ENCODE measurements at places on chromosomes 2 and 18.

GRCh38 chr2:39881494-39881893 lies 102.4 kb upstream of the THUMPD2 start:
- no peak for DNase-seq

DNA sequence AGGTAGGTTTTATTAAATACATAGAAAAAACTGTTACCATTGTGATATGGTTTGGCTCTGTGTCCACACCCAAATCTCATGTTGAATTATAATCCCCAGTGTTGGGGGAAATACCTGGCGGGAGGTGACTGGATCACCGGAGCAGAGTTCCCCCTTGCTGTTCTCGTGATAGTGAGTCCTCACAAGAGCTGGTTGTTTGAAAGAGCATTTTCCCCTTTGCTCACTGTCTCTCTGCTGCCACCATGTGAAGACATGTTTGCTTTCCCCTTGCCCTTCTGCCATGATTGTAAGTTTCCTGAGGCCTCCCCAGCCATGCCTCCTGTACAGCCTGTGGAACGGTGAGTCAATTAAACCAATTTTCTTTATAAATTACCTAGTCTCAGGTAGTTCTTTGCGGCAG lies 352.7 kb upstream of the SLC39A10 start:
- DNase-seq = no peak

GRCh38 chr18:35241448-35241804 lies 592 bp downstream of the ZNF397 start:
- DNase-seq = no peak

GRCh38 chr2:177577075-177577474 lies 184.5 kb downstream of the AGPS start:
- DNase-seq = no peak

DNA sequence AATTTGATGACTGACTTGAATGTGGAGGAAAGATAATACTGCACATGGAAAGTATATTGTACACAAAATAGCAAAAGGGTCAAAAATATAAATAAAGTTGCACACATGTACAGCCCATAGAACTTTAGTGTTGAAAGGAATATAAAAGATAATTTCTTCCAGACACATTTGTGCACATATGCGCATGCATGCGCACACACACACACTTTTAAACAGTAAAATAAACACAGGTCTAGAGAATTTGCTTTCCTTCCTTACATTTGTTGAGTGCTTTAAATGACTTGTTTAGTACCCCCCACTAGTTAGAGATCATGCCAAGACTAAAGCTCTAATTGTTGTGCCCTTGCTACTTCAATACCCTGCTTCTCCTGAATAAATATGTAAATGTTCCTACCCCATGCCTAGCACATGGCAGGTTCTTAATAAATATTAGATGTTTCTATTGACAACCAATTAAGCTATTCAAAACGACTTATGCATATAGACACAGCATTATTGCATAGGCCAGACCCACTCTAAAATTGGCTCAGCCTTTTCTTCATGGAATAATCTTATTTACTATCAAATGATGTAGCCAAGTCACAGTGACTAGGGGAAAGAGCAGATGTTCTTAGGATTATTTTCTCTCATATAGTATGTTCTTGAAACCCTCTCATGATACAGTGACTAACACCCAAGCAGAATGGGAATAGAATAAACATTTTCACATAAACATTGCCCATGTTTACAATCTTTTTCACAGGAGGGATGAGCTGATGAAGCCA lies 165.5 kb upstream of the ACVR2A start:
- no peak for DNase-seq

DNA sequence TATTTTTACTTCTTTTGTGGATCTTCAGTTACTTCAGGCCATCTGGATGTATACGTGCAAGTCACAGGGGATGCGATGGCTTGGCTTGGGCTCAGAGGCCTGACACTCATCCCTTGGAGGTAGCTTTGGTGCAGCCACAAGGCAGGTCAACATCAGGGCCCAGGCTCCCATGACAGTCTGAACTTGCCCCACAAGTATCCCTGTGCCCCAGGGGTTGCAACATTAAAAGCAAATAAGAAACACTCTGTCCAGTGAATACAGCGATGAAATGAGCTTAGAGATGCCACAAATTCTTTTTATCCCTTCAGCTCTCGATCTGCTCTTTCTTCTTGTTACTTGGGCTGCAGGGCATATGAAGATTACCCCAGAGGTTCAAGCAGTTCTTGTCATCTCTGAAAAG lies 13.0 kb upstream of the CXCR1 start:
- DNase-seq = no peak

DNA sequence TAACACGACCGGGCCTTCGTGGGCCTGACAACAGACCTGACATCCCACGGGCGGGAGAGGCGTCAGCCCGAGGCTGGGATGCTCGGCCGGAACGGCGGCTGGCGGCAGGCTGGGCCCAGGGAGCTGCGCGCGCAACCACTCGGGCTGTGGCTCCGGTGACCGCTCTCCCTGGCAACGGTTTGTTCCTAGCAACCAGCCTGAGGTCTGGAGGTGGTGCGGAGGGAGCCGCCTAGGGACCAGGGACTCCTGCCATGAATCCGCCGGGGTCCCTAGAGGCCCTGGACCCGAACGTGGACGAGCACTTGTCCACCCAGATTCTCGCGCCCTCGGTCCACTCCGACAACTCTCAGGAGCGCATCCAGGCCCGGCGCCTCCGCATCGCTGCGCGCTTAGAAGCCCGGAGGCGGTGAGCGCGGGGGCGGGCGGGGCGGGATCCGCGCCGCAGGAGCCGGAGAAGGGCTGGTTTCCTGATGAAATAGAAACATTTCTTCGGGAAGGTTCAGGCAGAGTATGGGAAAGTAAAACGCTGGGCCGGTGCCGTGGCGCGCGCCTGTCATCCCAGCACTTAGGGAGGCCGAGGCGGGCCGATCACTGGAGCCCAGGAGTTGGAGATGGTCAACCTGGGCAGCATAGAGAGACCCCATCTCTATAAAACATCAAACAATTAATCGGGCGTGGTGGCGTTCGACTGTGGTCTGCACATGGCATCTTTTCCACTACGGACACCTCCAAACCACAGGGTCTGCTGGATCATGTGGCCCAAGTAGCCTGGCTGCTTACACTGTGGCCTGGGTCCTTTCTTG lies at the start of gene DRC1:
Gene DRC1 (plus strand): TSS at position 182 of the 803 bp plus-strand sequence. CDS start 70 bp downstream, at position 252.
- peak; percentile 93 for DNase-seq

All from eye (tissue), 1 donor.